MCF 10A (cell line): ENCODE measurements at places on chromosomes 6 and 20. TPM values are rescaled to one million over a fixed set of nuclear protein-coding genes. Genes with fewer than 3 reads are reported as not detected.

DNA sequence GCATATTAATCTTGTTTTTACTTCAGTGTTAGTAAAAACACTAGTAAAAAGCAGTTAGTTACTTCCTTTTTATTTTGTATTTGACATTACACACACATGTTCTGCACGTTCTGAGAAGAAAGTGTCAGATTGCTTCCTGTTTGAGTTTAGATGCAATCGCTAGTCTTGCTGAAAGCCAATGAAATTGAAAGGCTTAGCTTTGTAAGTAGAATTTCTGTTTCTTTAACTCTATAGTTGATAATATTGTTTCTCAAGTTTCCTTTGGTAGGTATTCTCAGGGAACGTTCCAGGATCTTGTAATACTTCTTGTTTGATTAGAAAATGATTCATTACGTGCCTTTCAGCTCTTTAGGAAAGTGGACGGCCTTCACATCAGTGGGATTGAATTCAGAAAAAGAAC lies 55.0 kb downstream of the CDKAL1 start:
- DNase-seq = peak; percentile 46

DNA sequence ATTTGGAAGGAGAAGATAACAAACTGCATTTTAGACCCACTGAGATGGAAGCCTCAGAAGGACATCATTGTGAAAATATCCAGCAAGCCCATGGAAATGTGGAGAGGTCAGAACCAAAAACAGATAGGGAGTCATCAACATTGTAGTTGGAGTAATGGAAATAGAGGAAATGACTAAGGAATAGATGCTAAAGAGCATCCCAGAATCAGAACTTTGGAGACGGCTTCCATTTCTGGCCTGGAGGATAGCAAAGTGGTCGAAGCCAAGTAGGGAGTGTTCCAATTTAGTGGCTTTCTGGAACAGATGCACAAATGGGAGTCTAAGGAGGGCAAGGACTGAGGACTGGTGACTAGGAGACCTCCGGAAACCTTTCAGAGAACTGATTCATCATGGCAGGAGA lies 3.6 kb downstream of the BEND6 start:
- DNase-seq = no peak

DNA sequence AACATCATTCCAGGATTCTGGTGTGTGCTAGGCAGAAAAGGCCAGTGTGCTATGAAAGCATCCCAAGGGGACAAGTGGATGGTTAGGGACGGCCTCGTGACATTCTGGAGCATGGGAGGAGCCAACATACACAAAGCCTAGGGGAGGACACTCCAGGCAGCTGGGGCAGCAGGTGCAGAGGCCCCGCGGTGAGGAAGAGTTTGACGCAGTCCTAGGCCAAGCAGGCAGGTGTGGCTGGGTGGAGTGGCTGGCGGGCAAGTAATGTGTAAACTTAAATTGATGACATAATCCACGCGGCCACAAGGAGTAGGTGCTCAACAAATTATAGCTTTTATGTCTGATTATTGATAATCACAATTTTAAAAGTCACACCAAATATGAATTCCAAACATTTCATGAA lies 93.6 kb downstream of the TMEM242 start:
- DNase-seq = no peak

DNA sequence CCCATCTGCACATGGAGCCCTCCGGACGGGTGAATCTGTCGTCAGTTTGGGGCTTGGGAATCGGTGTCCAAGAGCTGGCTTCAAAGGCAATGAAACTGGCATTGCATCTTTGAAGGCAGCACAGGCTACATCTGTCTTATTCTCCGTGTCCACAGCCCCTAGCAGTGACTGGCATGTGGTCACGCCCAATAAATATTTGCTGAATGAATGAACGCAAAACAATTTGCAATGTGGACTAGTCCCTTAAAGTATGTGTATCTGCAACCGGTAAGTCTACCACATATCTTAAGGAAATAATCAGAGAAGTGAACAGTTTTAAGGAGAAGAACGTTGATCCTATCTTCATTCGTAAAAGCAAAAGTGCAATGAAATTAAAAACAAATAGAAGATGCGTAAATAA lies 8.0 kb upstream of the PMEPA1 start:
- peak; percentile 43 for DNase-seq

- DNase-seq = no peak
These were observed 63.5 kb downstream of the RIN2 start for GRCh38 chr20:19821606-19822005.

- DNase-seq = no peak
These were observed 350.8 kb downstream of the RNGTT start for GRCh38 chr6:88612631-88613030.

- peak; percentile 99 for DNase-seq
These were observed 3.1 kb upstream of the GPSM3 start for GRCh38 chr6:32195652-32195901.

- no peak for DNase-seq
These were observed 55.0 kb upstream of the BHLHE23 start for GRCh38 chr20:63061771-63062100.

DNA sequence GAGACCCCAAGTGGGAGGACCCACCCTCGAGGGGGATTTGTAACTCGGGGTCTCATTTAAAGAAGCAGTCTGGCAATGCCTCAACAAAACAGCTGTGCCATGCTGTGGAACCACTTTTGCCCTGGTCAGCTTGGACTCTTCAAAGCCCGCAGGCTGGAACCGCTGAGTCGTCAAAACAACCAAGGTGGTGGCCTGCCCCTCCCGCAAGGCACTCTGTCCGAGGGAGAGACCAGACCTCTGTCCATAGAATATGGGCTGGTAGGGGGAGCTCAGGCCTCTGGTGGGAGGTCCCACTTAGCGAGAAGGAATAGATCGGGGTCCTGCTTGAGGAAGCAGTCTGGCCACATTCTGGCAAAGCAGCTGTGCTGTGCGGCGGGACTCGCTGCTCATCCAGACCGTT lies 208.1 kb downstream of the BCKDHB start:
- no peak for DNase-seq

GRCh38 chr6:25302677-25303128 lies 23.5 kb downstream of the CARMIL1 start:
- no peak for DNase-seq

GRCh38 chr6:123518441-123519188 lies 118.1 kb downstream of the TRDN start:
- DNase-seq = no peak

- no peak for DNase-seq
These were observed 610.5 kb upstream of the MAN1A1 start for GRCh38 chr6:119960036-119960435.

- DNase-seq = no peak
These were observed 511 bp upstream of the OGFR start for GRCh38 chr20:62804021-62804626.

Gene CFAP61
- 1.4 and 1.5 TPM in 2 replicates for total RNA-seq

Gene STMND1
- total RNA-seq = not detected in 2 replicates

Gene WFDC2
- total RNA-seq = not detected in 2 replicates

Gene FOXS1
- total RNA-seq = not detected in 2 replicates

Gene NFATC2
- total RNA-seq = 0.07 and 0.12 TPM in 2 replicates

Gene DZANK1
- 2.5 and 3.0 TPM in 2 replicates for total RNA-seq

Gene C6orf15
- total RNA-seq = not detected in 2 replicates
